ENCODE measurements at places on chromosomes 3 and 15.
A peak's percentile ranks its signal among the peaks of the same experiment; 100 is the strongest.

- DNase-seq = no peak
These were observed 412.8 kb downstream of the PYDC2 start for GRCh38 chr3:191873736-191874135.

- no peak for DNase-seq
These were observed 304.8 kb upstream of the STAC start for GRCh38 chr3:36075491-36075890.

DNA sequence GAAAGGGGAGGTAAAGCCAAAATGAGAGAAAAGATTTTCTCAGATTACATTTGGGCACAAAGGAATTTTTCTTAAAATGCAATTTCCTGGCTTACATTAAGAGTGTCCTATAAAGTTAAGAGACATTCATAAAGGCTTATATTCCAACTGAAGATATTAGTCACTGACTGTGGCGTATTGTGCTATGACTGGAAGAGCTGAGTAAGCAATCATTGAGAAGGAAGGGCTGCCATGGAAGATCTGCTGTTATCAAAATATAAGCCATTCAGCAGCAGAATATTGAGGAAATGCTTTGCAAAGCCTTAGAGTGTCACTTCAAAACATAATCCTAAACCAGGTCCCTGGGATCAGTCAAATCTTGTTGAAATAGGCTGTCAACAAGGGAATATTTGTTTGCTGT, 593.9 kb downstream of the TUSC7 start:
- no peak for DNase-seq

- DNase-seq = peak; percentile 28
These were observed 90.7 kb downstream of the ATP8B4 start for GRCh38 chr15:50028326-50028725.

DNA sequence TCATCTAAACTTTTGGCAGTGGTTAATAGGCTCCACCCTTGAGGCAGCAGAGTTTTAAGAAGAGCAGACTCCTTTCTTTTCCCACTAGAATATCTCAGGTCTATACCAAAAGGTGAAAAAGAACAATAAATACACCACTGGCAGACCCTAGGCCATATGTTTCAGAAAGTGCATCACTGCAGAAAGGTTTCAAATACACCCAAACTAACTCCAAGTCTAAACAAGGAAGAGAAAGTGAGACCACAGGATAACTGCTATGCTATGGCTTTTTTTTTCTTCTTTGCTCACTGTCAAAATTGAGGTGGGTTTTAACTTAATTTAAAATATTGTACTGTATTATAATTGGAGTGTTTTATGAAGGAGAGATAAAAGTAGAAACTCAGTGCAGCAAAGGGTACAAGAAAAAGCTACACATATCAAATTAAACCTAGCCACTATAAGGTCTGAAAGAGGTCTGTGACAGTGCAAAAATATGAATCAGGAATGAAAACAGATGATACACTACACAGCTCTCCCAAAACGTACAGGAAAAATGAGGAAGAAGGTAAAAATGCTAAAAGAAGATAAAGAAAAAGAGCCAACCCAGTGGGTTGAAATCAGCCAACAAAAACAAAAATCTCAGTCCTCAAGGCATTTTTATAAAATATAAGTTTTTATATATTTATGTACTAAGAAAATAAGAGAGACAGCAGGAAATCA, 8.4 kb downstream of the SNX4 start:
- no peak for DNase-seq

GRCh38 chr15:45637141-45637540, 2.3 kb downstream of the SQOR start:
- no peak for DNase-seq

DNA sequence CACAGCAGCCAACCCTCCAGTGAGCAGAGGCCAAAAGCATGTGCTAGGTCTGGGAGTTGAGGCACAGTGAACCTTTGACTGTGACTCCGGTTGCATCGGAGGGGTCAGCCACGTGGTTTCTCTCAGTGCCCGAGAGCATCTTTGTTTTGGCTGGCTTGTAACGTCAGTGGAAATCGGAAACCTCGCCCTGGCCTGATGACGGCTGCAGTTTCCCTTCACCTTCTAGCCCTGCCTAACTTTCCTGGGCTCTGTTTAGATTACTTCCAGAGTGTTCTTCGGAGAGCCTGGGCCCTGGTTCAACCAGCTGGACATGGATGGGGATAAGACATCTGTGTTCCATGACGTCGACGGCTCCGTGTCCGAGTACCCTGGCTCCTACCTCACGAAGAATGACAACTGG, 56.6 kb downstream of the MESD start:
- no peak for DNase-seq

- DNase-seq = no peak
These were observed 23.1 kb upstream of the HERC1 start for GRCh38 chr15:63856711-63857460.

DNA sequence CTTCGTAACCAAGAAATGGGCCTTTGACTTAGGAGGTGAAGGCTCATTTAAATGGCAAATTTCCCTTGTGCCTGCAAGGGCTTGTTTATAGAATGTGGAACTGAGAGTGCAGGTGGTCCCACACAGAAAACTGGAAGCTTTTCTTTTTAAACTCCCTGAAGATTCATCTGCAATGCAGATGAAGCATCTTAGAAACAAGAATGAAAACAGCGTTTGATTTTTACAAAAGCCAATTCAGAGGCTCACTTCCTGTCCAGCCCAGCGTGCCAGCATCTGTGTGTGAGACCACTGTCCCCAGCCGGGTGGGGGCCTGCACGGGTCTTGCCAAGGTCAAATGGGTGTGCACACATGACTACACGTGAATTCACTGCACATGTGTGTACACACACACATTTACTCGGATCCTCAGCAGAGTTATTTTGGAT, 94.7 kb downstream of the LINGO1 start:
- DNase-seq = no peak

GRCh38 chr3:113104357-113105092, 106.8 kb upstream of the BOC start:
- no peak for DNase-seq

DNA sequence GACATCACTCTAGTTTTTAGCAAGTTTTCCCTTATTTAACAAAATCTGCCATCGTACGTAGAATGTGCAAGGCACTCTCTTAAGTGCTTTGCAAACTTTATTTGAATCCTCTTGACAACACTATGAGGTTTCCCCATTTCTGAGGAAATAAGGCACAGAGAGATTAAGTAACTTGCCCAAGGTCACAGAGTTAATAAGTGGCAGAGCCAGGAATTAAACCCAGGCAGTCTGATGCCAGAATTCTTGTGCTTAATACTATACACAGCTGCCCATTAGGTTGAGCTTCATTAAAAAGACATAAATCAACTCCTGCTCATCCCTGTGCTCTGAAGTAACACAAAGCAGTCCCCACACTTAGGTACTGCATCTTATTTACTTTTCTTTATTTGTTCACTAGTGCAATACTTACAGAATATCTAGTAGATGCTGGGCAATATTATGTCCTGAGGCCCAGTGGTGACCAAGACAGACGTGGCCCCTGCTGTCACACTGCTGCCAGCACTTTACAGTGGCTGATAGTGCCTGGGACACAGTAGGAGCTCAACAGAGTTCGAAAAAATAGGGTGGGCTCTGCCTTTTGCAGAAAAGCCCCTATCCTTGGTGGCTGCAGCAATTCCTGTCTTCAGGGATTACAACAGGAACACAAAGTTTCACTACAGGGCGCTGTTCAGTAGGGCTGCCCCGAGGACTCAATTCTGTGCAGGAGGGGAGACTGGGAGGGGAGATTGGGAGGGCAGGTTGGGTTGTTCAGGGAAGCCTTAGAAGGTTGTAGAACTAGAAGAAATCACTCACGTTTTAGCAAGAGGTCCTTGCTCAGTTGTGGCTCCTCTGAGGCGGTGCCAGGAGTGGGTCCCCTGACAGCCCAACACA, 138.3 kb upstream of the TPM1 start:
- no peak for DNase-seq

DNA sequence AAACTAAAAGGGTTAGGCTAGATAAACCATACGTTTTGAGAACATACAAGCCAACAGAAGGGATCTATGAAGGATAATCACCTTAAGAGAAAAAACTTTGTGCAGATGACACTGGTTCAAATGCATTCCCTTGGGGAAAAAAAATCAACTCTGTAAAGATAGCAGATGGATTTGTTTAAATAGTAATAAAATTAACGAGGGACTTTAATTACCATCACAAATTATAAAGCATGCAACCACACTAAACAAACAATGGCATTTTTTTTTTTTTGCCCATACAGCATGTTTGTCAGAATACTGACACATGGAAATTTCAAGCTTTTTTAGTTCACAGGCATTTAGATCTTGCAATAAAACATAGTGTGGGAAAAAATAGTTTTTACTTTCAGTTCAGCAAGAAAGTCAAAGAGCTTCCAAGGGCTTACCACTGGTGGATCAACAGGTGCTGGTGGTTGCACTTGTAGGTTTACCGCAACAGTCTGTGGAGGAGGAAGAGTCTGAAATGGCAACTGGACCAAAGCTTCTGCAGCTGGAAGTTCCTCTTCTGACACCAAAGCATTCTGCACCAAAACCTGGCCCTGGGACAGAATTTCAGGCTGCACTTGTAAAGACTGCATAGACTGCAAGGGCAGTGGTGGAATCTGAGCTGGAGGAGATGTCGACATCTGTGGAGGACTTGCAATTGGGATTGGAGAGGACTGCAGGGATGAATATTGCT, 53.1 kb downstream of the PHC3 start:
- DNase-seq = no peak

GRCh38 chr3:167919590-167919989, 176.1 kb downstream of the GOLIM4 start:
- DNase-seq = no peak

DNA sequence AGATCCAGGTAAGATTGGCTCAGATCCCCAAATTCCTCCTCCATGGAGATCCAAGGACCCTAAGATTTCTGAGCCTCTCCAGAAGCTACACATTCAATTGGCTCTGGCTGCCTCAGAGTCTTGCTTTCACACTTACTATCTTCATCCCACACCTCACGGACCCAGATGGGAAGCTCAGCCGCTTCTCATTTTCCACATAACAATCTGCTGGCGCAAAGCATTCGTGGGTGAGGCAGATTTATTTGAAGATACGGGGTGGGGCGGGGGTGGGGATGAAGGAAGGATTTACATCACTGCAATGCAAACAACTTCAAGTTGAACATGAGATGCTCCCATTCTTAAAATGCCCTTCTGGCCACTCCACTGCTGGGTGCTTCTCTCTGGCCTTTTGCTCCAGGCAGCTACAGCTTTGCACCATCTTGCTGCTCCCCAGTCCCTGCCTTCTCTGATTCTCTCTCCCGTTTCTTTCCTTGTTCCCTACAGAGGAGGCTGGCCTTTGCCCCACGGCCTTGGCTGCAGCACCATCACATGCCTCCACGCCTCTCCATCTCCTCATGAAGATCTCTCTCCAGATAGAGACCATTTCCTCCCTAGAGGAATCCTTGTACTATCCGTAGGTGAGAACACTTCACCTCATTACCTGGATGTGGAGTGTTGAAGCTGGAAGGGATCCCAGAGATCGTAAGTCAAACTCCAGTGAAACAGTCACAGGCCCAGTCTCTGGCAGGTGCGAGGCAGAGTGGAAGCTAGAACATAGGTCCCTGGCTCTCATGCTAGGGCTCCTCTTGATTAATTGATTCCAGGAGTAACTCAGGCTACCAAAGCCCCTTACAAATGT, 175.9 kb downstream of the RPLP1 start:
- DNase-seq = no peak

All from SW480 (cell line).